ENCODE measurements at places on chromosomes 13 and 19.

DNA sequence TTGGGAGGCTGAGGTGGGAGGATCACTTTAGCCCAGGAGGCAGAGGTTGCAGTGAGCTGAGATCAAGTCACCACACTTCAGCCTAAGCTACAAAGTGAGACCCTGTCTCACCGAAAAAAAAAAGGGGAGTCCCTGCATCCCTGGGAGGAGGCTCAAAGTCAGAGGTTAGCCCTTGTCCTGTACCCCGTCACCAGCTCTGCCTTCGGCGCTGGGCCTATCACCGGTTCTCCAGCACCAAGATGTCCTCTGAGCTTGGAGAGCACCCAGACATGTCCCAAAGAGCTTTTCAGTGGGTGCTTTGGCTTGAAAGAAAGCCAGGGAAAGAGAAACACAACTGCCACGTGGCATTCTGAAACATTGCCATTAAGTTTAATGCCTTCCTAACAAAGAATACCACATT lies 356.9 kb upstream of the TSHZ3 start:
- no peaks in the 10 kb centered on the region for H3K4me1 ChIP-seq
- no peak for DNase-seq
- no peak overlapping the region for H3K4me3 ChIP-seq
- H3K27ac ChIP-seq: no peak overlapping the region

DNA sequence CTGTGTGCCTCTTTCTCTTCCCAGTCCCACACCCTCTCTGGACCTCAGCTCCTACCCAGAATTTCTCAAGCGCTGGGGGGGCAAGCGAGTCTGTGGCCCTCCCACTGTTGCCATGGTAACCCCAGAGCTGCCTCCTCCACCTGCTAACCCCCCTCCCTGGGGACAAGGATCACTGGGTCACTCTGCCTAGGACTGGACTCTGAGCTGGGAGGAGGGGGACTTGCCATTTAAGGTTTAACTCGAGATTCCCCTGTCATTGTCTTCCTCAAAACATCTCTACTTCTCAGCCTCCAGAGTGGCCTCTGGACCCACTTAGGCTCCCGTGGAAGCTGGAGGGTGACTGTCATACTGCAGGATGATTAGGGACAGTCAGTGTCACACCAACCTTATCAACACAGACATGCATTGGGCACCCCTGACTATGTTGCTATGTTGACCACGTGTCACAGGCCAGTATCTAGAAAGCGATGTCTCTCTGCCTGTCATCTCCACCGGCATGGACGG lies 2.2 kb downstream of the PALM3 start:
- no peak for DNase-seq
- H3K27me3 ChIP-seq: no peaks in the 10 kb centered on the region
- no peaks in the 10 kb centered on the region for H3K36me3 ChIP-seq
- H3K27ac ChIP-seq: no peak overlapping the region
- peaks cover 32% of the 10 kb centered on the region for H3K4me1 ChIP-seq
- no peak overlapping the region for H3K4me3 ChIP-seq

DNA sequence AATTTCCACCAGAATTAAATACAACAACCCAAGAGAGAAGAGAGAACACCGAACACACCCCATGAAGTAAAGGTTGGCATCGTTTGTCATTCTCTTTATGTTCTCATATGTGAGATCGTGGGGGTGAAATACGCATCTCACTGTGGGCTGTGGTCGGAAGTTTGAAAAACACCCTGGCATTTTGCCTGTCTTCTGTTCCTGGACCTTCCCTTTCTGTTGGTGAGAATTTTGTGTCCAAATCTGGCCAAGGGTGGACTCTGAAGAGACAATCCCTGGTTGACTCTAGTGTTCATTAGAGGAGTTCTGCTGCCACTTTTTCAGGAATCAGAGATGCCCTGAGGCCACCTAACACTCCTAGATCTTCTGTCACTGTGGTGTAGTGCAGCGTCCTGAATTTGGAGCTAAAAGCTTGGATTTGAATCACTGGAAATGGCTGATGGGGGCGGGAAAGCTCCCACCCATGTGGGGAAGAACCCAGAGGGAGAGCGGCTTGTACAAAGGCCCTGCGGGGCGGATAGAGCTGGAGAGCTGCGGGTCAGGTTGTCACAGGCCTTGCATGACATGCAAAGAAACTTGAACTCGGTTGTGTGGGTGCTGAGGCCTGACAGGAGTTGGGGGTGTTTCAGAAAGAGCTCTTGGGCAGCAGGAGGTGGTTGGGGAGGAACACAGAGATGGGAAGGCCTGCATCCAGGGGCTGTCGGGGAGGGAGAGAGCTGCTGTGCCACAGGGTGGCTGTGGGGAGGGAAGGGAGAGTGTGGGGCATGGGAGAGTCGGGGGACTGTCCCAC lies 11.1 kb upstream of the SPATA13 start:
- no peaks in the 10 kb centered on the region for H3K36me3 ChIP-seq
- H3K4me3 ChIP-seq: no peak overlapping the region
- no peak for DNase-seq
- H3K27ac ChIP-seq: peak overlapping the region; percentile 40
- no peaks in the 10 kb centered on the region for H3K27me3 ChIP-seq

DNA sequence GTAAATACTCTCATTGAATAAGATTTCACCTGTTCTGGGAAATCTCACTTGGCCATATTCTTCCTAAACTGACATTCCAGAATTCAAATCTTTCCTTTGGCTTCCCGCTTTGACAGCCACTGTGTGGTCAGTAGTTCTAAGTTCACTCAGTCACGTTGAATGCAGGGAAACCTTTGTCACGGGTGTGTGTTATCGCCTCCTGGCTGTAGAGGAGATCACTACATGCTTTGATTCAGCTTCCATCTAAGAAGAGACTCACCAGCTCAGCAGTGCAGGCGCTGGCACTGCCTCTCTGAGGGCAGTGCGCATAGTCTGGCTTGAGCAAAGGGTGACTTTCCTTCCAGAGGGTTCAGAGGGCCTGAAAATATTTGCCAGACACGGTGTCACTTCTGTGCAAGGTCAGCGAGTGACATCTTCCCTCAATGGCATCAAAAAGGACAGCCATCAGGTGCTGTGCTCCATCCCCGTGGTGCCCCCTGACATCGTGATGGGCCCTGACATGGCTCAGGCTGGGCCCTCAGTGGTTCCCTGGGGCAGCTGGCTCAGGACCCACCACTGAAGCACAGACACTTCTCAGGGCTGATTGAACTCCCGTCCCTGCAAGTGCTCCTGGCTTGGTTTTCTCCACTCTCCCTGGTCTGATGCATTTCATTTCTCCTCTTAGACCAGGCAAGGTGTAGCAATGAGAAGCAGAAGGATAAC lies 635.4 kb upstream of the ARGLU1 start:
- H3K27ac ChIP-seq: peak overlapping the region; percentile 58
- no peaks in the 10 kb centered on the region for H3K27me3 ChIP-seq
- H3K36me3 ChIP-seq: no peaks in the 10 kb centered on the region
- H3K4me3 ChIP-seq: no peak overlapping the region

- H3K4me3 ChIP-seq: no peak overlapping the region
- no peak for DNase-seq
- no peaks in the 10 kb centered on the region for H3K27me3 ChIP-seq
- no peak overlapping the region for H3K27ac ChIP-seq
Observed at GRCh38 chr19:45322311-45322710, 364 bp downstream of the CKM start.

All from esophagus squamous epithelium (tissue), 5 donors.